ENCODE measurements at places on chromosomes 11 and 22.

DNA sequence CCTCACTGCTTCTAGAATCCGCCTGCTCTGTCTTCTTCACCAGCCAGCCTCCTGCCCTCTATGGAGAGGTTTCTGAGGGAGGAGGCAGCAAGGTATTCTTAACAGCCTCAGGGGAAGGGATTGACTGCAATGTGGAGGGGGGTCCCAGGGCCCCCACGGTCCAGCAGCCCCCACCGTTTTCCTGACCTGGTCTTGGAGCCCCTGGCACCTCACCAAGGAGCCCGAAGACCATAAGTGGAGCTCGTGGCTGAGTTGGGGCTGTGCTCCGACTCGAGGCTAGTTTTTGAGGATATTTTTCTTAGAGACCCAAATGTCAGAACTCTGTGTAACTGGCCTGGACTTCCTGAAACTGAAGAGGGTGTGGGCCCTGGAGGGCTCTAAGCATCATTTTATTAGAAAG is 590.0 kb downstream of the BRD1 start:
- no peak for DNase-seq

DNA sequence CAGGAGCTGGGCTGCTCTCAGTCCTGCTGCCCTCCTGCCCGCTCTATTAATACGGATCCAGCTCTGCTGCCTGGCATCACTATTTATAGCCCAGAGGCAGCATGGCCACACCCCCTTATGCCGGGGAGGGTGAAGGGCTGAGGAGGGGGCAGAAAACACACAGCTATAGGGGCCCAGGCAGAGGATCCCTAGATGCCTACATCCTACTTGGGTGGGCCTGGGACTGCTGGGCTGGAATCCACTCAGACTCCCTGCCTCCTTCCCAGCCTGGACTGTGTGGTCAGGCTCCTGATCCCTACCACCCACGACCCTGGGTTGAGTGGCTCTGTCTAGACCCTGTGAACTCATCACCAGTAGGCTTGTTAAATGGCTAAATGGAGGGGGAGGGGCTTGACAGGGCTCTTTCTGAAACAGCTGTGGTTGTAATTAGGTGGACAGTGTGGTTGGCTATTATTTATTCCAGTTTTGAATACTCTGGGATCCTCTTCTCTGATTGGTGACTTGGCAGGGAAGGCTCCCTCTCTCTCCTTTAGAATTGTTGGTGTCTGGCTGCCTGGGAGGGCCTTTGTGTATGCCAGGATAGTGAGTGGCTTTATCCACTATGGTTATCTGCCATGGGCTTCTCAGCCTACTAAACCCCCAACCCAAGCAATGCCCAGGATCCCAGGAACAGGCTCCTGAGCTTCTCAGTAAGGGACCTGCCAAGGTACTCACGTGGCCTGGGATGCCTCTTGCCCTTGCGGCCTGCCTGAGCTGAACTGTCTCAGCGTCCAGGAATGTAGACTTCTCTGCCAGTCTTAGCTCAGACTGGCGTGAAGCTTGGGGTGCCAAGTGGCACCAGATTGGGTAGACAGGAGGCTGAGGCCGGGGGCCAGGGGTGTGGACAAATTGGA is 15.2 kb downstream of the PHLDB1 start:
- DNase-seq: no peak

DNA sequence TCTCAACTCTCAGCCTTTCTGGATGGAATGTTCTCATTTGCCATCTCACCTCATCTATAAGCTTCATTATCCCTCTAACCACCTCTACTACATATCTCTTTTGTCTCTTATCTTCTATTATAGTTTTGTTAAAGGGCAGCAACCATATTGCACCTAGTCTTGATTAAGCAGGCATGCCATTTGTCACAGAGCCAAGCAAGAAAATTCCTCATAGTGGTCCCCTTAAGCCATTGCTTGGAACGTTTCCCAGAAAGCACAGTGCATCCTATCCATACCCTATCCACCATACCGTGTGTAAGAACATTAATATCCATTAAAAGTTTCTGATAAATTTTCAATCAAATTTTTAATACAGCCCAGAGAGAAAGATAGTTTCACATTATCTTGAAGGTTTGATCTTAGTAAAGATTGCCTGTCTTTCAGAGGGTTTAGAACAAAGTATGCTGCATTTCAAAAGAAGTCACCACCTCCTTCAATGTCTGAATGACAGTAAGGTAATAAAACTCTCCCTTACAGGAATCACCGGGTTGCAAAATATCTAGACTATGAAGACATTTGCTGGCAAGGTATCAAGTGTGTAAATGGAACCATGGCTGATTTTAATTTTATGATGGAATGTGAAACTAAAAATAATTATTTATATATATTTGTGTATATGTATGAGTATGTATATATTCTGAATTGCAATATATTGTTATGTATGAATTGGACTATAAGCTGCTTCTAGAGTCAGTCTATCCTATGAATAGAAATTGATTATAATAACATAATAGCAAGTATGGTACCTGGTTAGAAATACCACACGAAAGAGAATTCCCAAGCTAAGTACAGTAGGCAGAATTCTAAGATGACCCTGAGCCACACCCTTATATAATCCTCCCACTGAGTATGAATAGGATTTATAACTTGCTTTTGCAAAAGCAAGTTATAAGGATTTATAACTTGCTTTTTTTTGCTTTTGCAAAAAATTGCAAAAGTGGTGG is 1296.3 kb downstream of the LRRC4C start:
- no peak for DNase-seq

DNA sequence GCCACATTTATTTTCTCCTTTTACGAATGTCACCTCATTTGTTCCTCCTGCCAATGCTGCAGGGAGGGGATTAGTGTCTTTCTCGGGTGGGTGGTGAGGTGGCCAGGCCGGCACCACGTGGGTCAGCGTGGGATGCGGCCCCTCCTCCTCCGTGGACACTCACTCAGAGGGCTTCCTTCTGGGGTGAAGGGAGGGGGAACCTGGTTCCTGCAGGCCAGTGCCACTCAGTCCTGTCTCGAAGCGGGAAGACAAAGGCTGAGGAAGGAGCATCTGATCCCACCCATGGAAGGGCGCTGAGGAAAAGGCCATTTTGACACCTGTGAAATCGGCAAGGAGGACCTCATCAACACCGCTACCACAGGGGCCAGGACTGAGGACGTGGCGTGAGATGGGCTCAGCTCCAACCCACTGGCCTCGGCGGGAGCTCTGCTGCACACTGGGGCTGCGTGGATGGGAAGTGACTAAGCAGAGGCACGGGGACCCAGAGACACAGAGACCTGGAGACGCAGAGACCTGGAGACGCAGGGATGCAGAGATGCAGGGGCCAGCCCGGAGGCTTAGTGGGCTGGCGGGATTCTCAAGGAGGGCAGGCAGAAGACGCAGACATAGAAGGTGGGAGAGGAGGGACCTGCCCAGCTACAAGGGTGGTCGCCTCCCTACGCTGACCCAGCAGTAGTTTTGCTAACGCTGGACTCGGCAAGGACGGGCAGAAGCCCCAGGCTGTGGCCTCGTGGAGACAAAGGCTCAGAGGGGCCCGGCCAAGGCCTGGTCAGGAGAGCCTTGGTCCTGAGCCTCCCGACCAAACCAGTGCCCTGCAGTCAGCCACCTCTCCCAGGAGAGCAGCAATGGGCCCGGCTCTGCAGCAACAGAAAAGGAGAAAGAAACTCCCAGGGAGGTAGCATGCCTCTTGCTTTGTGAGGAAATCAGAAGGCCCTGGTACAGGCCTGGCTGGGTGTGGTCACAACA is 1071.2 kb downstream of the BRD1 start:
- no peak for DNase-seq

GRCh38 chr11:16859651-16860050 is 121.2 kb downstream of the C11orf58 start:
- DNase-seq: no peak

DNA sequence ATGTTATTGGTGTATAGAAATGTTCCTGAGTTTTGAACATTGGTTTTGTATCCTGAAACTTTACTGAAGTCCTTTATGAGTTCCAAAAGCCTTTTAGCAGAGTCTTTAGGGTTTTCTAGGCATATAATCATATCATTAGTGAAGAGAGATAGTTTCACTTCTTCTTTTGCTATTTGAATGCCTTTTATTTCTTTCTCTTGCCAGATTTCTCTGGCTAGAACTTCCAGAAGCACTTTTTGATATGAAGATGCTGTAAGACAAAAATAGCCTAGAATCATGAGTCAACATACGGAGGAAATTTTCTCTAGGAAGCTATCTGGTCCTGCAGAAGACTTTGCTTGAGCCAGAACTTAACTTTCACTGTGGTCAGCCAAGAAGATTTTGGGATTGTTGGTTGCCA is 86.7 kb upstream of the IZUMO1R start:
- DNase-seq: no peak

GRCh38 chr22:42451499-42452145 is 19.4 kb upstream of the NFAM1 start:
- no peak for DNase-seq

- no peak for DNase-seq
Measured at GRCh38 chr11:44743959-44744557, 17.3 kb downstream of the TSPAN18 start.

DNA sequence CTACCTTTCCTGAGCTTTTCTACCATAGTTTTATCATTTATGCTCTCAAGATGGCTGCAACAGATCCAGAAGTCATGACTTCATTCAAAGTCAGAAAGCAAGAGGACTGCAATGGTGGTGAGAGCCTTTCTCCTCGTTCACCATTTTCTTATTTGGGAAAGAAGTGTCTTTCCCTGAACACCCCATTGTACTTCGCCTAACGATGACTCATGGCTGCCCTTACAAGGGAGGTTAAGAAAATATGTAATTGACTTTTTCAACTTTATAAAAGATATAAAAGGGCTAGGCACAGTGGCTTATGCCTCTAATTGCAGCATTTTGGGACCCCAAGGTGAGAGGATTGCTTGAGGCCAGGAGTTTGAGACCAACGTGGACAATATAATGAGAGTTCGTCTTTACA is 541.7 kb downstream of the METTL15 start:
- no peak for DNase-seq

GRCh38 chr11:75503531-75504099 is 22.1 kb downstream of the GDPD5 start:
- DNase-seq: no peak

- DNase-seq: no peak
Measured at GRCh38 chr11:1298695-1299492, 10.5 kb downstream of the TOLLIP start.

Data from NCI-H1436 treated with DMSO at 0.1 percent for 48 hours (cell line).